HuH-7.5 (cell line): ENCODE measurements at places on chromosomes 12 and 14.

- DNase-seq, result no peak
These were observed 355.3 kb downstream of the GLT1D1 start for GRCh38 chr12:129208566-129208965.

- DNase-seq, result no peak
These were observed 1122.2 kb upstream of the TMEM132C start for GRCh38 chr12:127144770-127145169.

- no peak for DNase-seq
These were observed 24.0 kb downstream of the SYT1 start for GRCh38 chr12:78888568-78888967.

- DNase-seq, result no peak
These were observed 21.6 kb downstream of the PYM1 start for GRCh38 chr12:55906056-55906455.

DNA sequence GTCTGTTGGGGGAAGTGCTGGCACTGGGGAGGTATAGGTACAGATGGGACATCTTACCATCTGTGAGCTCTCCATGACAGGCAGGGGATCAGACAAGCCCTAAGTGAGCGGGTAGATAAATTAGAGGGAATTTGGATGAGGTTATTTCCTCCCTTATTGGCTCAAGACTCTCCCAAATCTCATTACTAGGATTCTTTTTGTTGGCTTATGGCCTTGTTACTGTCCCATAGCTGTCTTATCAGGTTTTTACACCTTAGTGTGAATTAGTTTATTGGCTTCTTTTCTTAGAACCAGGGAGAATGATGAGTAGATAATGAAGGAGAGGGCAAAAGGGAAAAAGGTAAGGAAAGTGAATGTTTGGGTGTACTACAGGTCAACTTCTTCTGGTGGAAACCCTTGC is 191.1 kb upstream of the PRICKLE1 start:
- no peak for DNase-seq

DNA sequence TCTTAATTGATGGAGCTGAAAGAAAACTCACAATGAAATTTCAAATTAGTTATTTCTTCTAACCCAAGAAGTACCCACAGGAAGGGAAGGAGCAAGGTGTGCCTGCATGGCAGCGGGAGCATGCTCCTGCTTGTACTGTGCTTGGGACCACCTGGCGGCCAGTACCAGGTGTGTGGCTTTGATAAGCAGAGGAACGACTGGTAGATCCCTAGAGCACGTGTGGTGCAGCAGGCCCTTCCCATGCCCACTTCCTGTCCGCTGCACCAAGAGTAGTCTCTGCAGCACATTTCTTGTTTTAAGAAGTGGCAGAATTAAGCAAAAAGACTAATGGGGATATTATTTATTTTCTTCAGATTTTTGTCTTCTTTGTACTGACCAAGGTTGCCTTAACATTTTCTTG is 122.3 kb upstream of the ATF1 start:
- no peak for DNase-seq

- no peak for DNase-seq
These were observed 8.9 kb upstream of the C14orf132 start for GRCh38 chr14:96030108-96030760.

DNA sequence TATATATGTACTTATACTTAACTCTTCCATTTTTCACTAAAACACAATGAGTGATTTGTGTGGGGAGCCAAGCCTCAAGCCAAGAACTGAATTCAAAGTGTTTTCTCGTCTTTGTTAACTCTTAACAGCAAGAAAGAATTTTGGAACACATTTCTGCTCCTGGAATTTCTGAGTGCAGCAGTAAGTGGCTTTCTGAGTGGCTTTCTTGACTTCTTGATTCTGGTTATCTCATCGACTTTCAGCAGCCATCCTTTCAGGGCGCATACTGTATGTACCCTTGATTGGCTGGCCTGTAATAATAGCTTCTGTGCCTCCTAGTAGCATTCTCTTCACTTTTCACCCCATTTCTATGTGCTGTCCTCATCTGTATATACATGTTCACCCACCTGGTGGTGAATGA is 157.4 kb downstream of the FBXL14 start:
- DNase-seq, result no peak

DNA sequence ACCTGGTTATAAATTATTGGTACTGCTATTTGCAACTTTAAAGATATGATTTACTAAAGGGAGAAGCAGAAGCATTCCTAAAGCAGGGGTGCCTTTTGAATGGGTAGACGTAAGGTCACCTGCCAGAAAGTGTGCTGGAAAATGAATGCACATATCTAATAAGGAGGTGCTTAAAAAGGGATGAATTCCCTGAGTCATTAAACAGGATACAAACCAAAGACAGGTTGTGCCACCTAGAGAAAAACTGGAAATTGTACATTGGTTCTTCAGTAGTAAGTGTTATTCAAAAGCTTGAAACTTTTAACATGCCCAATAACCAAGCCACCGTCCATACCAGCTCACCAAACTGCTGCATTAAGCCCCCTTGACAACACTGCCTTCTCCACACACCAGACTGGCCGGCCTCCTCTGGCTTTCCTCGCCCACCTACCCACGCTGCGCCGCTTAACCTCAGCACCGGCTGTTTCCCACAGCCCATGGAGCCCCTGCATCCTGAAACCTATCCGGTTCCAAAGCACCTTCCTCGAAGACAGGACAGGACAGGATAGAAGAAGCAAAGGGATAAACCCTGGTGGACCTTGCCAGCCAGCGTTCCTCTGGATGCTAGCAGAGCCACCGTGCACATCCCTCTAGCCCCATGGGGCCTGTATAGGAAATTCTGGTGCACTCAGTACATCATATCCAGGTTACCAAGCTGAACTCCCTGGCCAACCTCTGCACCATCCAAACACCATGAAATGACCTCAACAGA is 201.5 kb upstream of the CAND1 start:
- no peak for DNase-seq

DNA sequence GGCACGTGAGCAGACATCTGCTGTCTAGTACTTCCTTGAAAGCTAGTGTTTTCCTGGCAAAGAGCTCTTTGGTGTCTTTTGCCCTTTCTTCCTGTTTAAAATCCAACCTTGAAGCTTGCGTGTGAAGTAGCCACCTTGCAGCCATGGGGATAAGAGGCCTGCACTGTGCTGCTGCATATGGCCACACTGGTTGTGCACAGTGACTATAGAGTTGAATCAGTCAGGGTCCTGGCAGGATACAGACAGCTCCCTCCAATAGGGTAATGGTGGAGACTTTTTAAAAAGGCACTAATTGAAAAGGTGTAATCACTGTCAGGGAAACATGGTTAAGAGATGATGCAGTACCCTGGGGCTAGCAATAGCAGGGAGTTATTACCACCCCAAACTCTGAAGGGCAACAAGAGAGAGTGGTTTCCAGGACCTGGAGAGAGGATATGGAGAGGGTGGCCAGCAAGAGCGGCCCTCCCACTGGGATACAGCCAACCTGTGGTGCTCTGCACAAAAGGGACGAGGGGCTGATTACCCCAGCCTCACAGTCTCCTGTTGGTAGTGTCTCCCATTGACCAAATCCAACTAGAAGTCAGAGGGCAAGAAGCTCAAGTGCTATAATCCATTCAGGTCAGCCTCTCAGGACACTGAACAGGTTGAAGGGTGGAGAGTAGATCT is 4.8 kb upstream of the GLT8D2 start:
- DNase-seq, result no peak

DNA sequence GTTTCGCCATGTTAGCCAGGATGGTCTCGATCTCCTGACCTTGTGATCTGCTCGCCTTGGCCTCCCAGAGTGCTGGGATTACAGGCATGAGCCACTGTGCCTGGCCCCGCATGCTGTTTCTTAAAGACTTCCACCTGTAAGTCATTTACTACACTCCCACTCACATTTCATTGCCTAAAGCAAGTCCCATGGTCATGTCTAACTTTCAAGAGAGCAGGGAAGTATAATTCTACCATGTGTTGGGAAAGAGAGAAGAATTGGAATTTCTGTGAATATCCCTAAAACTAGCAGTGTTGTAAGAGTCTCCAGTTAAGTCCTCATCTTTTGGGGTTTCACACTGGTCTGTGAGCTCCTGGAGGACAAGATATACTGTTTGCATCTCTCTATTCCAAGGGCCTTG is 139.7 kb downstream of the EMP1 start:
- DNase-seq, result no peak

GRCh38 chr14:68379510-68380328 is 413.1 kb downstream of the ZFP36L1 start:
- no peak for DNase-seq

DNA sequence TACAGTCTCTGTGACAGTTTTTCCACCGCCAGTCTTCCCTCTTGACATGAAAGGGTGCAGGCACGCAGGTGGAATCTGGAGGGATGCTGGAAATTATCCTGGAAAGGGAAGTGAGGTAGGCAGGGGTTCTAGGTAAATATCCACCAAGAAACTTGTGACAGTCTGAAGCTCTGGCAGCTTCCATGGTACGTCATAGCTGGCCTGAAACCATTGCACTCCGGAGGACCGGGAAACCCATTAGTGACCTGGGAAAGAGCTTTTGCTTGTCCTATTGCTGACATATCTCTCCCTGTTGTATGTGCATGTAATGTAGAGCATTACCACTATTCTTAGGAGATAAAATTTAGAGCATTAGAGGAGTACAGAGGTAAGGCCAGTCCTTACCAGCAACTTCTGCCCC is 275.9 kb downstream of the EGLN3 start:
- no peak for DNase-seq

DNA sequence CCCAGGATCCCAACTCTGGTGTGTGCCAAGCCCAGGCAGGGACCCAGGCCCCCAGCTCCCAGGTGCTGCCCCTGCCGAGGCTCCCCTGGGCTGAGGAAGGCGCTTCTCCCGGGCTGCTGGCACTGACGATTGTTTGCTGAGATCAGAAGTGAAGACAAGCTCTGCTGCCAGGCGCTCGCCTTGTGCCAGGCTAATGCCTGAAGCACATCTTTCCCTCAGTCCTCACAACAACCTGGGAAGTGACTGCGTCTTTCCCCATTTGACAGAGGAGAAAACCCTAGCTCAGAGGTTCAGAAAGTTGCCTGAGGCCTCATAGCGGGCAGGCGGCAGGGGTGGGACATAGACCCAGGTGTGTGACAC is 36.8 kb downstream of the ANKRD9 start:
- DNase-seq, result no peak

DNA sequence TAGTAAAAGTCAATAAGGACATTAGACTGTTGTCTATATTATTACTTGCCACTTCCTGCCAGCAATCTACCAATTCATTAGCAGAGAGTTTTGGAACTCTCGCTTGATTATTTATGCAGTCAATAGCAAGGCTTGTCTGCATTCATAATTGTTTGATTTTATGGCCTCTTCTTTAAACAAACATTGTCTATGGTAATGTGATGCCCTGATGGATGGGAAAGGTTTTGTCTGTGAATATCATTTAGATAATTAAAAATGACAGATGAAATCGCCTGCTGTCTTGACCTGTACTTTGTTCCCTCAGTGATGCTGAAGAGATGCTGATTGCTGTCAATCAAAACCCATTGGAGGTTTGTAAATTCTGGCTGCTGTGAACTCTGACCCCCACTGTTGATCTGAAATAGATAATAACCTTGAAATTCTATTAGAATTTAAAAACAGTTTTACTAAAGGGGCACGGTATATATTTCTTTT is 455.3 kb downstream of the NPAS3 start:
- DNase-seq, result no peak
